ENCODE measurements at places on chromosomes 6 and 20.
A peak's percentile ranks its signal among the peaks of the same experiment; 100 is the strongest.

DNA sequence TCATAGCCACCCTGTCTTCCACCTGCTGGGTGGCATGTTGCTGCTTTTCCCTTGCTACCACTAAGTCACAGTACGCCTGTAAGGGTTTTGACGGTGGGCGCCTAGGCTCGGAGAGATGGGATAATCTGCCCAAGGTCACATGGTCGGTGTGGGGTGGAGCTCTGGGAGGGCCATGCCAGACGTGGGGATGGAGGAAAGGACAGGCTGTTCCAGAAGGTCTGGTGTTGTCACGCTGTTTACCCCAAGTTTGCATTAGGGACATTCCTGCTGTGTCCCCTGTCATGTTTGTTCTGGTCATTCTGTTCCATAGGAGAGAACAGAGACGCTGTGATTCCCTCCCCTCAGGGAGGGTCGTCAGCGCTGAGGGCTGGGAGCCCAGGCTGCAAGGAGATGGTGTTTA, 16.1 kb downstream of the IP6K3 start:
- no peak for DNase-seq

DNA sequence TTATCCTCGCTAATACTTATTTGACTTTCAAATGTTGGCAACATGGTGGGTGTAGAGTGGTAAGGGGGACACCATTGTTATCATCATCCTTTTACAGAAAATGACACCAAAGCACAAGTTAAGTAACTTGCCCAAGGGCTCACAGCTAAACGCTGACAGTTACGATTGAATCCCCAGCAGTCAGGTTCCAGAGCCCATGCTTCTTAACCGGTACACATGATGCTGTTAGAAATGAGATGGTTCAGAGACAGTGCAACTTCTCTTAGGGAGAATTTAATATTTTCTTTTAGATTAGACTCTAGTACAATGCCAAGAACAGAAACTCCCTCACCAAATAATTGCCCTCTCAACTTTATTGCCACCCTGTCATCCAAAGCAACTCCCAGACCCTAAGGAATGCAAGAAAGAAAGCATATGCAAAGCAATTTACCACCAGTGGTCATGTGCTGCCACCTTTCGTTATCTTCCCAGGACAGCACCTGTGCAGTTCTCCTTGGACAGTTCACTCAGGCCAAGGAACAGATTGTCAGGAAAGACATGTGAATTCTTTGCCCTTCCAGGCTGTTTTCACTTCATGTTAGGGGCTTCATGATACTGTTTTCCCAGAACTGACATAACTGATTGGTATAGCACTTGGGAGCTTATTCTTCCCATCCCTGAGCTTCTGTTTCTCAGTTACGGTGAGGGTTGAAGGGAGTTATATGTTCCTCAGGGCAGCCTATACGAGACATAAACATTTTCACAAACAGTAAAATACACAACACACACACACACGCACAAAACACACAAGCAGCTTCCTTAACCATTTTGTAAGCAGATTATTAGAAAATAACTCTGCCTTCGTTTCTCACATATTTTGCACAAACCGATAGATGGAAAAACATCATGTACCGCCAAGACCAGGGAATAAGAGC, 5.1 kb downstream of the HLA-DMA start:
- peak; percentile 73 for DNase-seq

- peak; percentile 72 for DNase-seq
Observed at GRCh38 chr6:110528101-110528929, 51.9 kb upstream of the SLC22A16 start.

GRCh38 chr6:113873043-113873667, 16.0 kb downstream of the MARCKS start:
- DNase-seq, result no peak

- DNase-seq, result peak; percentile 83
Observed at GRCh38 chr6:150891888-150892485, 26.5 kb downstream of the MTHFD1L start.

GRCh38 chr6:3585320-3585935, 128.6 kb upstream of the SLC22A23 start:
- no peak for DNase-seq

DNA sequence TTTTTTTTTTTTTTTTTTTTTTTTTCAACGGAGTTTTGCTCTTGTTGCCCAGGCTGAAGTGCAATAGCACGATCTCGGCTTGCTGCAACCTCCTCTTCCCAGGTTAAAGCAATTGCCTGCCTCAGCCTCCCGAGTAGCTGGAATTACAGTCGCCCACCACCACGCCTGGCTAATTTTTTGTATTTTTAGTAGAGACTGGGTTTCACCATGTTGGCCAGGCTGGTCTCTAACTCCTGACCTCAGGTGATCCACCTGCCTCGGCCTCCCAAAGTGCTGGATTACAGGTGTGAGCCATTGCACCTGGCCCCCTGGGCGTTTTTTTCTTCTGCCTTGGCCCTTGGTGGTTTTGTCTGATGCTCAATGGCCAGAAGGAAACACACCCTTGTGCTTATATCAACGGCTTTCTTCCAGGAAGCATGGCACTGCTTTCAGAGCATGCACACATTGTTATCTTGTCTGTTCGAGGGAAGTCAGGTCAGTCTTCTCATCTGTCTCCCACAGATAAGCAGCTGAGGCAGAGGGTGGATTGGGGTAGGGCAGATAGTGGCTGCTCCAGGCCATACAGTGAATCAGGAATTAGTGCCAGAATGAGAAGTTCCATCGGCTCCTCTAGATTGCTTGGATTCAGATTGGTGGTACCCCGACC, 203.1 kb downstream of the TSHZ2 start:
- no peak for DNase-seq

GRCh38 chr20:59725476-59726280, 121.3 kb downstream of the PHACTR3 start:
- DNase-seq, result no peak

DNA sequence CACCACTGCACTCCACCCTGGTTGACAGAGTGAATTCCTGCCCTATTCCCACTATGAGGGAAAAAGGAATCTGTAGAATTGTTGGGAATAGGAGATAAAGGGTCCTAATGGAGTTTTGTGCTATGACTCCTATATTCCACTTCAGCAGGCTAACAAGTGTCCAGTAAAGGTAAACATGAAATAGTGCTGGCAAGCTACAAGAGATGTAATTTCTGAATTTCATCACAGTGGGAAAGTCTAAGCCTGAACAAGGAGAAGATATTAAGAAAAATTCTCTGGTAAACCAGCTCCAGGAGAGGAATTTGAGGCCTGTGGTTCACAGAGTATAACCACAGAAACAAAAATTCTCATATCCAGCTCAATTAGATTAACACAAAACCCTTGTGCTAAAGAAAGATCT, 10.3 kb upstream of the C6orf58 start:
- no peak for DNase-seq

- no peak for DNase-seq
Observed at GRCh38 chr20:35629427-35630145, 14.0 kb downstream of the SPAG4 start.

DNA sequence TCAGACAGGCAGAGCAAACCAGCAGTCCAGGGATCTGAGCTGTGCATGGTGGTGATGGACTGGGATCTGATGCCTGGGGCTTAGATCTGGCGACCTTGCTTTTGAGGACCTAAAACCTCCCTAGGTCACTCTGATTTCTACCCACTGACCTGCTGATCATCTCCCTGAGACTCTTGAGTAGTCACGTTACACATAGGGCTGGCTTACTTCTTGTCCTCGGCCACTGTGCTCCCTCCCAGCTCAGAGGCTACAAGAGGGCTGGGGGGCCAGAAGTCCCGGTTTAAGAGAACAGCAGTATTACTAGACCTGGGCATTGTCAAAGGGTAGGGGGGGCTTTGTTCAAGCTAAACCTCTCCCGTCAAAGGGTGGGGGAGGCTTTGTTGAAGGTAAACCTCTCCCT, 5.5 kb downstream of the DYNLT1 start:
- no peak for DNase-seq

- DNase-seq, result no peak
Observed at GRCh38 chr6:142225552-142225951, 76.3 kb upstream of the ADGRG6 start.

DNA sequence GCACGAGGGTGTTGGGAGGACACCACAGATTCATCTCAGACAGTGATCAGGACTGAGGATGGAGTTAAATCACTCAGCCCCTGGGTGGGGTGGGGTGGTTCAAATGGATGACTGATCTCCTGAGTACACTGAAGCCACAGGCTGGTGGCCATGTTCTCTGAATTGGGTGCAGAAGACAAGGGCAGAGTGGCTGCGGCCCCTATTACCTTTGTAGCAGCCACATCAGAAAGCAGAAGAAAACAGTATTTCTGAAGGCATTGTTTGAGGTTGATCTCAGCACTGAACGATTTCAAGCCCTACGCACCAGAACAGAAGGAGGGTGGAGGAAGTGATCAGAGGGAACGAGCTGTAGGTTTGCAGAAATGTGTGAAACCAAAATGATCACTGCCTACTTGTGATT, 71.6 kb downstream of the SH3BGRL2 start:
- DNase-seq, result no peak

- DNase-seq, result no peak
Observed at GRCh38 chr6:128367437-128367836, 153.0 kb downstream of the PTPRK start.

GRCh38 chr6:128275681-128276080, 244.7 kb downstream of the PTPRK start:
- DNase-seq, result no peak

DNA sequence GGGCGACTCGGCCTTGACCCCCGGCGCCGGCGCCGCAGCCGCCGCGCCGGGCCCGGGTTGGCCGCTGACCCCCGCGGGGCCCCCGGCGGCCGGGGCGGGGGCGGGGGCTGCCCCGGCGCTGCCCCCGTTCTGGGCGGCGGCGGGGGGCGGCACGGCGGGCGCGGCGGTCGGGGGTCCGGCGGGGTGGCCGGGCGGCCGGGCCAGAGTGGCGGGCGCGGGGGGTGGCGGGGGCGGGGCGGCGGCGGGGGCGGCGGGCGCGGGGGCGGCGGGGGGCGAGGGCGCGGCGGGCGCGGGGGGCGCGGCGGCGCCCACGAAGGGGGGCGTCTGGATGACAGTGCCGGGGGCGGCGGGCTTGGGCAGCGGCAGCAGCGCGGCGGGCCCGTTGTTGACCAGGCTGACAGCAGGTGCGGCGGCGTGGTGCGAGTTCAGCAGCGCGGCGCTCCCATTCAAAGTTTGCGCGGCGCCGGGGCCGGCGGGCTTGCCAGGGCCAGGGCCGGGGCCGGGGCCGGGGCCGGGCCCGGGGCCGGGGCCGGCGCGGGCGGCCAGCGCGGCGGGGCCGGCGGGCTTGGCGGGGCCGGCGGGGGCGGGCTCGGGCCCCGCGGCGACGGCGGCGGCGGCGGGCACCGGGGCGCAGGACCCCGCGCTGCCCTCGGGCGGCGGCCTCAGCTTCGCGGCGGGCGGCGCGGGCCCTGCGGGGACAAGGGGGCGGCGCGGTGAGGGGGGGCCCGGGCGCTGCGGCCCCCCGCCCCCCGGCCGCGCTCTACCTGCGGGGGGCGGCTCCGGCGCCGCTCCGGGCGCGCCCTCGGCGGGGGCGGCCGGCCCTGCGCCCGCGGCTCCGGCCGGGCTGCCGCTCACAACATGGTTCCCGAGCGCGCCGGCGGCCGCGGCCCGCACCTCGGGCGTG, 659 bp downstream of the TAF4 start:
- peak; percentile 70 for DNase-seq

- DNase-seq, result no peak
Observed at GRCh38 chr6:84166395-84166794, 61.0 kb downstream of the CEP162 start.

DNA sequence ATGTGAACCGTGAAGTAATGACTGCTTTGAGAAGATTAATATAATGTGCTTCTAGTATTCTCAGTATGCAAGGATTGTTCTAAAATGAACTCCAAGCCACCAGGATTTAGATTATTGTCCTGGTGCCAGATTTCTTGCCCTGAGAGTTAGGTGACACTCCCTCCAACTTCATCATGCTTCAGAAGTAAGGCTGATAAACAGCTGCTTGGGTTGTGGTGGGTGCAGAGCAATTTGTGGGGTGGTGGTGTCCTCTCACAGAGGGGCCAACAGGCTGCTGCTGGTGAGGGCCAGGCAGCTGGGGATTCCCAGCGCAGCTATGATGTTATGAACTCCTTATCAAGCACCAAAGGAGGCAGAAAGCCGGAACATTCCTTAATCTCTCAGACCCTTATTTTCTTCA, 114.6 kb downstream of the MCHR2 start:
- no peak for DNase-seq

- no peak for DNase-seq
Observed at GRCh38 chr6:116190550-116190949, 63.3 kb downstream of the TSPYL4 start.

- no peak for DNase-seq
Observed at GRCh38 chr6:94227741-94228140, 808.4 kb upstream of the EPHA7 start.

- DNase-seq, result no peak
Observed at GRCh38 chr6:64497634-64498033, 862.0 kb downstream of the PHF3 start.

- no peak for DNase-seq
Observed at GRCh38 chr6:110537208-110538123, 61.1 kb upstream of the SLC22A16 start.

DNA sequence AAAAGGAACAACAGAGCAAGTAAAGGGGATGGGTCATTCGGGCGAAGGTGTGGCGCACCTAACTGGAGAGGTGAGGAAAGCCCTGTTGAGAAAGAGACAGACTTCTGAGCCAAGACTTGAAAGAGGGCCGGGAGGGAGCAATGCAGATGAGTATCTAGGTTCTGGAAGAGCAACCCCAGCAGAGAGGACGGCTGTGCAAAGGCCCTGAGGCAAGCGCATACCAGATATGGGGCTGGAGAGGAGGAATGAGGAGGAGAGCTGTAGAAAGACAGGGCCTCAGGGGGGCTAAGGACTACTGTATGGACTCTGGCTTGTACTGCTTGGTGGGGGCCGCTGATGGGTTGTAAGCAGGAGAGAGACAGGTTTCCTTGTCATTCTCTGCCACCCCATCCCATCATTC, 21.9 kb downstream of the TRERF1 start:
- peak; percentile 48 for DNase-seq

Measured in activated effector memory CD4-positive, alpha-beta T cell treated with anti-CD3 and anti-CD28 coated beads, Interleukin-2, amount 50 U/mL, for 16 hours (primary cell).